ENCODE measurements at places on chromosomes 1 and 21.
A peak's percentile ranks its signal among the peaks of the same experiment; 100 is the strongest.

GRCh38 chr1:38028671-38029070, 16.1 kb downstream of the UTP11 start:
- no peak for DNase-seq

GRCh38 chr1:82706741-82707140, 906.0 kb downstream of the ADGRL2 start:
- no peak for DNase-seq

- no peak for DNase-seq
Observed at GRCh38 chr1:150905301-150905700, 18.4 kb downstream of the CTXND2 start.

- DNase-seq = no peak
Observed at GRCh38 chr1:239243006-239243405, 143.4 kb upstream of the CHRM3 start.

- DNase-seq = no peak
Observed at GRCh38 chr1:219372916-219373615, 199.4 kb downstream of the LYPLAL1 start.

- no peak for DNase-seq
Observed at GRCh38 chr21:45146306-45146705, 71.9 kb downstream of the ADARB1 start.

DNA sequence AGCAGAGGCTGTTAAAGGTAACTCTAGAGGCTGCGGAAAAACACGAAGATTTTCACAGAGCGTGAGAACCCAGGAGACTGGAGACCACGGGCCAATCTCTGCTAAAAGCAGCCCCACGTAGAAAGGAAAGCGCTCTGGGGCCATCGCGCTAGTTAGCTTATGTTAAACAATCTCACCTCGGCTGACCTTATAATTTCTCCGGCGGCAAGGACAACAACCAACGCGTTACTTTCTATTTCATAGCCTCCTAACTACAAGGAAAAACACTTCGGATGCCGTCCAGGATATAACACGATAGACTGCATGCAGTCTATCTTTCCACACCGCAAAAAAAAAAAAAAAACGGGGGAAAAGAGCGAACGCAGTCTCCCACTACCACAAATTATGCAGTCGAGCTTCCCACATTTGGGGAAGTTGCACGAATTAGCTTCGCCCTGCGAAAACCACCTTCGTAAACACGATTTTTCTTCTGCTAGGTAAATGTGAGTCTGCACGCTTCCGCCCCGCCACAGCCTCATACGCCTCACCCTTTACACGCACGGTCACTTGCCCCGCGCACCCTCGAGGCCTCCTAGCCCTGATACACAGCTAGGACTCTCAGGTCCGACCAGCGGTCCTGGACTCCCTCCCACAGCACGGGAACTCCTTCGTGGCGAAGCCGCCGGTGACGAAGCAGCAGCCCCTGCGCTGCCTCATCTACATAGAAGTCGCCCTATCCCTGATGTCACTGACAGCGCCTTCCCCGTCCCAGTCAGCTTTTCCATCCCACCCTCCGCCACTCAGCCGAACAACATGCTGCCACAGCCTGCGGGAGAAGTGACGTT, 87.8 kb downstream of the PRKAB2 start:
- DNase-seq = peak; percentile 86

GRCh38 chr1:188769936-188770335, 1707.7 kb downstream of the BRINP3 start:
- DNase-seq = no peak

- DNase-seq = no peak
Observed at GRCh38 chr1:15186846-15187151, 33.3 kb downstream of the TMEM51 start.

GRCh38 chr1:152942161-152942560, 4.8 kb upstream of the SPRR5 start:
- DNase-seq = no peak

GRCh38 chr1:222772996-222773379, 36.0 kb downstream of the FAM177B start:
- no peak for DNase-seq

- no peak for DNase-seq
Observed at GRCh38 chr1:90712153-90712856, 4.8 kb downstream of the BARHL2 start.

- DNase-seq = no peak
Observed at GRCh38 chr1:81600363-81600762, 200.4 kb upstream of the ADGRL2 start.

GRCh38 chr1:54367613-54368012, 38.6 kb downstream of the SSBP3 start:
- no peak for DNase-seq

DNA sequence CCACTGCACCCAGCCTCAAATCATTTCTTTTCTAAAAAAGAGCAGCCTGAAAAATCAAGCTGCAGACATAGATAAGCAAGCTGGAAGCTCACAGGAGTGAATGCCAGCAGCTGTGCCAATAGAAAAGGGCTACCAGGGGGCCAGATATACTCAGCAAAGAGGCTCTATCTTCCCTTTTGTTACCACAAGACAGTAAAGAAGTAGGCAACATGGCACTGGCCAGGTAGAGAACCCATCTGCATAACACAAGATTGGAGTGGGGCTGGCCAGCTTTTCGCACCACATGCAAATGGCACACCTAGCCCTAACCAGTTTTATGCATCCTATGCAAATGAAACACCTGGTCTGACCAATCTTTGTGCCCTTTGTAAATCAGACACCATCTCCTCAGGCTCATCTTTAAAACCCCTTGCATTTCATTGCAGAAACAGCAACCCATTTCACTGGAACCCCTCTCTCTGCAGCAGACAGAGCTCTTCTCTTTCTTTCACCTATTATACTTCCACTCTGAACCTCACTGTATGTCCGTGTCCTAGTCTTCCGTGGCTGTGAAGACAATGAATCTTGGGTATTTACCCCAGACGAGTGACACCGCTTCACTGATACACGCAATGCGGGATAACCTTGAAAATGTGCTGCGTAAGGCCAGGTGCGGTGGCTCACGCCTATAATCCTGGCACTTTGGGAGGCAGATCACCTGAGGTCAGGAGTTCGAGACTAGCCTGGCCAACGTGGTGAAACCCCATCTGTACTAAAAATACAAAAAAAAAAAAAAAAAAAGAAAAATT, 15.1 kb downstream of the CASP9 start:
- DNase-seq = no peak

DNA sequence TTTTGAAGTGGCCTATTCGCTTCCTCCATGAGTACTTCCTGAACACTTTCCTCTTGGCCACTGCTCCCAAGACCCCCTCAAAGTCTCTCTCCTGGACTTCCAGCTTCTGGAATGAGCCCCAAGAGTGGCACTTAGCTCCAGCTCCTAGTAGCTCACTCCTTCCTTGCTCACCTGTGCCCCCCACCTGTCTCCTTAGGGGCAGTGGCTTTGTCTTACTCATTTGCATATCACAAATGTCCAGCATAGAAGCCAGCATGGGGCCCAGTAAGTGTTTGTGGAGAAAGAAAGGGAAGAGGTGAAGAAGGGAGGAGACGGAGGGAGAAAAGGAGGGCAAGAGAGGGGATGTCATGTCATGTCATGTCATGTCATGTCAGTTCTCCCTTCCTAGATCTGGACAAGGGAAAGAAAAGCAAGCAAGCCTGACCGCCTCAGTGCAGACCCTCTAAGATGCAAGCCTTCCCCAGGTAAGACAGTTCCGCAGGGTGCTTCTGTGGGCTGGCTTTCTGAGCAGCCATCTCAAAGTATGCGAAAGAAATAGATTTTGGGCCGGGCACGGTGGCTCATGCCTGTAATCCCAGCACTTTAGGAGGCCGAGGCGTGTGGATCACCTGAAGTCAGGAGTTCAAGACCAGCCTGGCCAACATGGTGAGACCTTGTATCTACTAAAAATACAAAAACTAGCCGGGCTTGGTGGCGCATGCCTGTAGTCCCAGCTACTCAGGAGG, 6.9 kb upstream of the MX1 start:
- DNase-seq = no peak

DNA sequence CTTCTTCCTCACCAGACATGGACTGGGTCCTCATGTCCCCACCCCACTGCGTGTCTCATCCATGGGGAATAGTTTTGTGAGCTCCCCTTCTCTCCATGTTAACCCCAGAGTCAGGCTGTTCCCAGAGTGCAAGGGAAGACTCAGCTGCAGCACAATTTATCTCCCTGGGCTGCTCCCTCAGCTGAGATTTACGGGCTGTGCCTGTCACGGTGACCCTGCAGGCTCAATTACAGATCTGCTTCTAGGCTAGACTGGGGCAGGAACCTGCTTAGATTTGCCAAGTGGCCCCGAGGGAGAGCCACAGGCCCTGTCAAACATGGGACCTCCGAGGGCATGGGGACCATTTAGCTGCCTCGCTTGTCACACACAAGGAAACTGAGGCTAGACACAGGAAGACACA, 37.8 kb downstream of the CDCP2 start:
- no peak for DNase-seq

- DNase-seq = no peak
Observed at GRCh38 chr1:40820251-40820797, 36.7 kb downstream of the KCNQ4 start.

- no peak for DNase-seq
Observed at GRCh38 chr1:24045771-24046170, 65.6 kb upstream of the SRSF10 start.

GRCh38 chr1:15220825-15221431, 26.1 kb upstream of the FHAD1 start:
- no peak for DNase-seq

DNA sequence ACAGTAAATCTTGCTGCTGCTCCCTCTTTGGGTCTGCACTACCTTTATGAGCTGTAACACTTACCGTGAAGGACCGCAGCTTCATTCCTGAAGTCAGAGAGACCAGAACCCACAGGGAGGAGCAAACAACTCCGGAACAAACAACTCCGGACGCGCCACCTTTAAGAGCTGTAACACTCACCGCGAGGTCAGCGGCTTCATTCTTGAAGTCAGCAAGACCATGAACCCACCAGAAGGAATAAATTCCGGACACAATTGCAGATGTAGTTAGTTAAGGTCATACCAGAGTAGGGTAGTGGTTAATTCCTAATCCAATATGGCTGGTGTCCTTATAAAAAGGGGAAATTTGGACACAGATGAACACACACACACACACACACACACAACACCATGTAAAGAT, 37.7 kb downstream of the VTCN1 start:
- no peak for DNase-seq

GRCh38 chr1:61265665-61266064, 183.3 kb downstream of the NFIA start:
- no peak for DNase-seq

GRCh38 chr1:81439046-81439823, 361.5 kb upstream of the ADGRL2 start:
- no peak for DNase-seq

DNA sequence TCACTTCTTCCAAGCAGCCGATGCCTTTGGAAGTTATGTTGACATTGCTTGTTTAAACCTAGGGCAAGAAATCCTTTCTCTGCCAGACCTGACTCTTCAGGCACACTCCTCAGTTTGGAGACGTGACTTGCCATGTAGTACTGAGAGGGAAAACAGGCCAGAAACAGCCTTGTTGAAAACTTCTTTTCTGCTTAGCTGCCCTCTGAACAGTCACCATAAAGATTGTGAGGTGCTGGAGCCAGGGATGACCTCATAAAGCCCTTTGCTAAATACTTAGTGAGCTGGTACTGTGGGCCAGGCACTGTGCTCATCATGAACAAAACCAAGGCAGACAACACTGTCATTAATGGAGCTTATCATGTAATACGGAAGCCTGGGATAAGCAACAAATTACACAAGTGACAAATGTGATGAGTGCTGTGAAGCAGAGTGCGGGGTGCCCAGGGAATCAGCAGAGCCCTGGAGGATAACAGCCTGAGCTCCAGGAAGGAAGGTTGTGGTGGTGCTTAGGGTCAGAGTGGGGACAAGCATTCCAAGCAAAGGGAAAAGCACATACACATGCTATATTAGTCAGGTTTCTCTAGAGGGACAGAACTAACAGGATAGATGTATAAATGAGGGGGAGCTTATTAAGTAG, 42.4 kb downstream of the MTARC1 start:
- DNase-seq = no peak

- DNase-seq = peak; percentile 29
Observed at GRCh38 chr1:239951511-239952140, 140.1 kb upstream of the FMN2 start.

DNA sequence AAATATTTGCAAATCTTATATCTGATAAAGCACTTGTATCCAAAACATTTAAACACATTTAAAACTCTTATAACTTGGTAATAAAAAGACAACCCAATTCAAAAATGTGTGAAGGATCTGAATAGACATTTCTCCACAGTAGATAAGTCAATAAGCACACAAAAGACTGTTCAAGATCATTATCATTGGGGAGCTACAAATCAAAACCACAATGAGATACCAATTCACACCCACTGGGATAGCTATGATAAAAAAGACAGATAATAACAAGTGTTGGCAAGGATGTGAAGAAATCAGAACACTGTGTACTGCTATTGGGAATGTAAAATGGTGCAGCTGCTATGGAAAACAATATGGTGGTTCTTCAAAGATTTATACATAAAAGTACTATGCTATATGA, 5.1 kb upstream of the LIN9 start:
- DNase-seq = no peak

- no peak for DNase-seq
Observed at GRCh38 chr1:8598060-8598724, 219.2 kb downstream of the RERE start.

GRCh38 chr21:44514218-44514520, 25.8 kb downstream of the KRTAP10-1 start:
- no peak for DNase-seq
